Kidney glomerular epithelial cell (primary cell): ENCODE measurements at places on chromosomes 2 and 18.

DNA sequence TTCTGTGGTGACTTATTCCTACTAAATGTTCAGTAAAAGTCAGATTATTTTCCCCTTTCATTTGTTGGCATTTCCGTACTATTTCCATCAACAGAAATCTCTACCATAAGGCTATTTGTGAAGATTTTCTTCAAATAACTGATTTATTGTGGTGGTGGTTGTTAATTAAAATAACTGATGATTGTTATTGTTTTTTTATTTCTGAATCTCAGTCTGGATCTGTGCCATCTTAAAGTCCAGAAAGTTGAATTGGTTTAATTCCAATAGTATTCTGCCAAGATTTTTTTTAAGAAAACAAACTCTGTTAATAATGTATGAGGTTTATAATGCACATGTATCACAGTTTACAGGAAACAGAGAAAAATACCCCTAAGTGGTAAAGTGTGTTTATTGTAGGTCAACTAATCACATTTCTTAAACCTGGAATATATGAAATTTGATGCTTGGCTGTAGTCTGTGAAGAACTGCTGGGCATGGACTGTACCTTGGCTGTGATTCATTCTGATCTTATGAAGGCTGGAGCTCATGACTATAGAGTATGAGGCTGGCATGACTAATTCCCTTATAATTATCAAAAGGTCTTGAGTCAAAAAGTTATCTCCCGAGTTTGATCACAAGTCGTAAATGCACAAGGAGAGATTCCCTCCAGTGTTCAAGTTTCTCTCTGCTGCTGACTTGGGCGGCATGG, 134.2 kb upstream of the RND3 start:
- peak; percentile 88 for DNase-seq

- no peak for DNase-seq
Observed at GRCh38 chr2:130259594-130259993, 61.4 kb upstream of the TUBA3E start.

DNA sequence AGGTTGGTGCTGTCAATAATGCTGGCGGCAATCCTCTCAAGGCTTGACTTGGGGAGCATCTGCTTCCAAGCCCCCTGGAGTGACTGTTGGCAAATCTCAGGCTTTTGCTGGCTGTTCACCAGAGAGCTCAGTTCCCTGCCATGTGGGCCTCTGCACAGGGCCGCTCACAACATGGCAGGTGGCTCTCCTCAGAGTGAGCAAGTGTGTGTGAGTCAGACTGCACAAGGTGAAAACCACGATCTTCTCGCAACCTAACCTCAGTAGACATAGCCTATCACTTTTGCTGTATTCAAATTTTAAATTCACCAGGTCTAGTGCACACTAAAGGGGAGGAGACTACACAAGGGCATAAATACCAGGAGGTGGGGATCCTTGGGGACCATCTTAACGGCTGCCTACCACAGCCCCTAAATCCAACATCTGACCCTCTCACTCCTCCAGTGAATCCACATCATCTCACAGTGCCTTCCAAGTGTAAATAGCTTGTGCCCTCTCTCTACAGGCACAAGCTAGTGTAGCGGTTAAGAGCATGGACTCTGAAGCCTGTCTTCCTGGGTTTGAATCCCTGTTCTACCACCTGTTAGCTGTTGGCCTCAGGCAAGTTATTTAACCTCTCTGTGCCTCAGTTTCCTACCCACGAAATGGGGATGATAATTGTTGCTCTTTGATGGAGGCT, 187.7 kb upstream of the CXCR4 start:
- no peak for DNase-seq

- no peak for DNase-seq
Observed at GRCh38 chr18:21996351-21996826, 173.0 kb upstream of the GATA6 start.

- no peak for DNase-seq
Observed at GRCh38 chr2:3940661-3941060, 237.3 kb downstream of the DCDC2C start.

- DNase-seq = no peak
Observed at GRCh38 chr2:172428832-172429210, 1.4 kb downstream of the ITGA6 start.

DNA sequence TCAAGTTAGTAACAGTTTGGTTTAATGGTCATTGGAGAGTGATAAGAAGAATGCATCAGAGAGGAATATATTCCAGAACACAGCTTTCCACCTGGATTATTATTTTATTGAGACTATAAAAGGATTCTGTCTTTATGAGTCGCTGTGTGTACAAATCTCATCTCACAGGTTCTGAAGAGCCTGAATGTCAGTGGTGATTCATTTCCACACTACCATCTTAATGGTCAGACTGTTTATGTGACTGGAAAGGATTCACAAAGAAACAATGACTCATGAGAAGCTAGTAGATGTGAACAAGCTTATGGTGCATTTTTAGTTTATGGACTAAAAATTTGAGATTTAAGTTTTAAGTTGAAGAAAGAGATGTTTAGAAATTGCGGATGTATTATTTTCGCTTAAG, 685.4 kb upstream of the NRXN1 start:
- peak; percentile 65 for DNase-seq

DNA sequence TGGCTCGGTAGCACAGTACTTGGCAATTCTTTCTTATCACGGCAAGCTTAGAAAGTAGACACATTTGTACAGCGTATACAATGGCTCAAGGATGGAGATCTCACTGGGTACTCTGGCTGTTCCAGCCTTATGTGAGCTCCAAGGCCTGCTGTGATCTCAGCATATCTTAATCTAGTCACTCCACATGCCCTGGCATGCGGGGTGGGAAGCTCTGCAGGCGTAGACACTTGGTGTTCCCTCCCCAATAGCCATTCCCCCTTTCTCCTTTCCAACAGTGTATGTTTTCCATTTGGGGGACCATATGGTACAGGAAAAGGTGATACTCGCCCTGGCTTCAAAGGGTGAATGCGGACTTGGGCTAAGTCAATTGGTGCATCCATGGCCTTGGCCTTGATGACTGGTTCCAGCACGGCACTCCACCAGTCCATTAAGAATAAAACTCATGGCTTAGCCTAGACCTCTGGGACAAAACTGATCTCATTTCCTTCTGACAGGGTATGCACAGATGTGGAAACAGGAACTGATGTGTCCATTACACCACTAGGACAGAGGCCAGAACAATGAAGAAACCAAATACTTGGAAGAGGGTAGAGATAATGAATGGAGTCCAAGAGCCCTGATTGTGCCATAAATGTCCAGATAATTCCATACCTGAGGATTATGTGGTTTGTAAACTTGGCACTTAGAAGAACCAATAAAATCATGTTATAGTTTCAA, 28.4 kb downstream of the TGIF1 start:
- no peak for DNase-seq

- no peak for DNase-seq
Observed at GRCh38 chr2:67309281-67309680, 87.9 kb upstream of the ETAA1 start.

GRCh38 chr2:28904295-28904694, 9.8 kb downstream of the WDR43 start:
- peak; percentile 35 for DNase-seq

DNA sequence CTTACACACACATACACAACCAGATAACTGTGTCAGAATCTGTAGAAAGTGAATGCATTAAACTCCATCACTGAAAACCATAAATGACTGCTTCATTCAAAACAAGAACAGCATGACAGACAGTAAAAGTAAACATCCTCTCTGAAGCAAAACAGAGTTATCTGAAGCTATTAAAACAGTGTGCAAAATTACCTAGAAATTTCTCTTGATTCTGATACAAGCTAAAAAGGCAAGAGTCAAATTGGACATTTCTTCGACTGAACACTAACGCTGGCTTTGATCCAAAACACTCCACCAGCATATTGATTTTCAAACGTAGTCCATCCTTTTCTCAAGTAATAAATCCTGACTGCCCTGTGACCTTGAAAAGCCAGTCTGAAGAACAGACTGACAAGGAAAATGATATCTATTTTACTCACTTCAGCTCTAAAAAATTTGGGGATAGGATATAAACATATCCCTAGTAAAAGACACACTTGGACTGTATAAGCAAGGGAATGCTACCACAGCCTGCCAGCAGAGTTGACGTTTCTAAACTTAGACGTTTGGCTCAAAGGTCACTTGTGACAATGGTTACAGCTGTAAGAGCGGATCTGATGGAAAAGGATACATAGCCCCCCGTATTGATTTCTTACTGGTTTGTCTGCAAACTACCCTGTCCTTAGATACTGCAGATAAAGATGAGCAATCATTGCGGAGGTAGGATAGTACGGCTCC, 128.9 kb upstream of the ITGB6 start:
- no peak for DNase-seq

DNA sequence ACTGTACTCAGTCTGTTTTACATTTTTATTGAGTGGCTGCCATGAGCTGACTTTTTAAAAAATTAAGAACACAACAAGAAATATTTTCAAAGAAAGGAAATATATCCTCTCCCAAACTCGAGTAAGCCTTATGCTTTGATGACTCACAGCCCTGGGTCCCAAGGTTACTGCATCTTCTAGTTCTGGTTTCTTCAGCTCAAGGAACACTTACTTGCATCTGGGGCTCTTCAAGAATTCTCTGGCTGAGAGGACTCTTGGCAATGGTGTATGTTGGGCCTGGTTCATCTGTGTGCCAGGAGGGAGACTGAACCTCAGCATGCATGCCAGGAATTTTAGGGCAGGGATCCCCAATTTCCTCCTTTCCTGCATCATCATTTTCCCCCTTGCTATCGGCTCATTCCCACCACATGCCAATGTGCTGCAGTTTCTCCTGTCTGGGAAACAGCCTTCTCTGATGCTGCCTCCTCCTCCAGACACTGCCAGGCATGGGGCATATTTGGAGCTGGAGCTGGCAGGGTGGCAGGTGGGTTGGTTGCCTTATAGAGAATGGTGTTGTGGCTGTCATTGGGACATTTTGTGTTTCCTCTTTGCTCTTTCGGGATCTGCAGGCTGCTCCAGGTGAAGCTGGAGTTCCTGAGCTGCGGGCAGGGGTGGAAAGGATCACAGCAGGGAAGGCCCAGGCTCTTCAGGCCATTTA, 192.2 kb upstream of the HS6ST1 start:
- DNase-seq = no peak
